ENCODE measurements at places on chromosomes 13 and 19.

DNA sequence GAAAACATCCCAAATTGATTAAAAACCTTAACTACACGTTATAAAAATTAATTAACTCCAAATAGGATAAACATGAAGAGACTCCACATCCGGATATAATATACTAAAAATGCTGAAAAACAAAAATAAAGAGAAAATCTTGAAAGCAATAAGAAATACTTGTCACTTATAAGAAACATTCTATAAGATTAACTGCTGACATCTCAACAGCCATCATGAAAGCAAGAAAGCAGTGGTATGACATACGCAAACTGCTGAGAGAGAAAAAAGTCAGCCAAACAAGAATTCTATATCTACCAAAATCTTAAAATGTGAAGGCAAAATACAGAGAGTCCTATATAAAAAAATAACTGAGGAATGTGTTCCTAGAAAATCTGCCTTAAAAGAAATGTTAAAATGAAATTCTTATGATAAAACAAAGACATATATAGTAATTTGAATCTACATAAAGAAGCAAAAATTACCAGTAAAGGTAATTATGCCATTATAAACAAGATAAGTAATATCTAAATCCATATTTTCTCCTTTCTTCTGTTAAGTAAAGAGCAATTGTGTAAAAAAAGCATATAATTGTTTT lies 1851.1 kb downstream of the PCDH9 start:
- no peak for DNase-seq

- no peak for DNase-seq
These were observed 227.8 kb downstream of the KATNAL1 start for GRCh38 chr13:30079501-30079900.

DNA sequence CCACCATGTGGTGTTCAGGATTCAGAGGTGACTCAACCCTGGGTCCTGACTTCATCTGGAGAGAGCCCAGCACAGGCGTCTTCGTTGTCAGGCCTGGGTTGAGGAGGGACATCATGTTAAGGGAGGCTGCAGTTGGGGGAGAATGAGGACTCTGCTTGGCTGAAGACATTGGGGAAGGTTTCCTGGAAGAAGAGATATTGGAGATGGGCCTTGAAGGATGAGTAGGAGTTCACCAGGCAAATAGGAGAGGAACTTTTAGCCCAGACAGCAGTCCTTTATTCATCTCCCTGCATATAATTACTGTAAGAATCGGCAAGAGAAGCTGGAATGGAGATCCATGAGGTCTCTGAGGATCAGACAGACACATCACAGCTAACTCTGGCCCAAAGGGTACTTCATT lies 38.9 kb downstream of the VAV1 start:
- DNase-seq: no peak

- no peak for DNase-seq
These were observed 6.1 kb downstream of the KDM4B start for GRCh38 chr19:4974880-4975469.

GRCh38 chr13:40553356-40553755 lies 113.1 kb downstream of the FOXO1 start:
- no peak for DNase-seq

- DNase-seq: no peak
These were observed 249.4 kb downstream of the KCTD12 start for GRCh38 chr13:76636829-76637228.

- DNase-seq: no peak
These were observed 94.3 kb upstream of the USP29 start for GRCh38 chr19:57025491-57025890.

DNA sequence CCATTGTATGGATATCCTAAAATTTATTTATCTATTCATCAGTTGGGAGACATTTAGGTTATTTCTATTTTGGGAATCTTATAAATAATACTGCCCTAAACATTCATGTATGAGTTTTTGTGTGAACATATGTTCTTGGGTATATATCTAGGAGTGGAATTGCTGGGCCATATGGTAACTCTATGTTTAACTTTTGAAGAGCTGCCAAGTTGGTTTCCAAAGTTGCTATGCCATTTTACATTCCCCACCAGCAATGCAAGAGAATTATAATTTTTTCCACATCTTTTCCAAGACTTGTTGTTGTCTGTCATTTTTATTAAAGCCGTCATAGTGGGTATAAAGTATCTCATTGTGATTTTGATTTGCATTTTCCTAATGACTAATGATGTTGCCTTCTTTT lies 48.2 kb upstream of the CALM3 start:
- DNase-seq: no peak

GRCh38 chr13:44919104-44919804 lies 70.0 kb downstream of the NUFIP1 start:
- DNase-seq: no peak

DNA sequence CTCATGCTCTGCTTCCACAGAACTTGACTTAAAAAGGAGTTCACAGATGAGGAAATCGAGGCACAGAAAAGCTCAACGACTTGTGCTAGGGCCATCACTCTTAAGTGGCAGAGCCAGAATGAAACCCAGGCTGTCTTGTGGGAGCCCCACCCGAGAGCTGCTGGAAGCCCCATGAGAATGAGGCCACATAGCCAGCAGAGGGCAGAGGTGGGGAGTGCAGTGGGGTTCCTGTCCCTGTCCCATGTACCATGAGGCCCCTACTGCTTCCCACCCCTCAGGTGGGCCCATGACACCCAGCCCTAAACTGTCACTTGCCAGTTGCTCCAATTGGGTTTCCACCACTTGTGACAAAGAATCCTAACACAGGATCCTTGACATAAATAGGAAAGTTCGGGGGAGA lies 175.9 kb downstream of the IRS2 start:
- no peak for DNase-seq

DNA sequence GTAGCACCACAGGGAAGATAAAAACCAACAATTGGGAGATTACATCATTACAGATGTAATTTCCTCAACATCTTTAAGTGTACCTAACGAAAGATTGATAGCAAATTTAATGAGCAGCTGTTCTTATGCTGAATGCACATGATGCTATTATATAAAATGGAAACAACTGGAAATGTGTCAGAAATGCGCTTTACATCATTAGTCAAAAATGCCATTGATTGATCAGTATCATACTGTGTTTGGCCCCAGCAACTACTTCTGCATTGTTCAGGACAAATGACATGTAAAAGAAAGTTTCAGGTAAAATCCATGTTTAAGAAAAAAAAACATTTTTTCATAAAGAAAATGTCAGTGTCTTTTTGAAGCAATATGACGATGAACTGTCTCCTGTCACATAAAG lies 625.5 kb upstream of the MIR17HG start:
- no peak for DNase-seq

DNA sequence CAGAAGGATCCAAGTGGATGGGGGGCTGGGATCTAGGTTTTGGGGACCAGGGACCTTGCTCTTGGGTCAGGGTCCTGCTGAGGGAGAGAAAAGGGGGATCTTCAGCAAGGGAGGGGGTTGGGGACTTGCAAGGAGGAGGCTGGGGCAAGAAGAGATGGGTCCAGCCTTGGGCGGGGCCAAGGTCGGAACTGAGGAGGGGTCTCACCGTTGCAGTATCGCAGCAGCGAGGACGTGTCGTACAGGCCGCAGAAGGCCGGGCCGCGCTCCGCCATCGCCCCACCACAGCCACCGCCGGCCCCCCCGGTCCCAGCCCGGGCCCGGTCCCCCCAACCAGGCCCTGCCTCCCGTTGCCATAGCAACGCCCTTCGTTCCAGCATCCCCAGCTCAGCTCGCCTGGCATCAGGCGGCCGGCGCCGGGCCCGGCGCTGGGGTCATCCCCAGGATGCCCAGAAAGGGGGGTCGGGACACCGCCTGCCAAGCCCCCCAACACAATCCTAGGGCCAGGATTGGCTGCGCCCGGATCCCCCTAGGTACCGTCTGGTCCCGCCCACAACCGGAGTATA lies 6.0 kb upstream of the EML2 start:
- no peak for DNase-seq

GRCh38 chr19:3333662-3334061 lies 32.7 kb upstream of the NFIC start:
- no peak for DNase-seq

- no peak for DNase-seq
These were observed 2.7 kb downstream of the TNPO2 start for GRCh38 chr19:12720851-12721655.

- no peak for DNase-seq
These were observed 20.6 kb downstream of the ZNF558 start for GRCh38 chr19:8811315-8812172.

DNA sequence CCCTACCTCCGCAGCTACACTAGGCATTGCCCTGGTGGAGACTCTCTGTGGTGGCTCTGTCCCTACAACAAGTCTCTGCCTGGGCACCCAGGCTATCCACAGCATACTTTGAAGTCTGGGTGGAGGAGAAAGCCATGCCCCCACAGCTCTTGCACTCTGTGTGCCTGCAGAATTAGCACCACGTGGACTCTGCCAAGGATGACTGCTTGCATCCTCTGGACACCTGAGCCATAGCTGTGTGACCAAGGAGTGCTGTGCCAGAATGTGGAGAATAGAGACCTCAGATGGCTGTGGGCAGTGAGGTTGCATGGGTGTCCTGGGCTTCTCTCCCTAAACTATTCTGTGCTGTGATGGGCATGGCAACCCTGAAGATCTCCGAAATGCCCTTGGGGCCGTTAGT lies 21.2 kb upstream of the MCF2L start:
- no peak for DNase-seq

DNA sequence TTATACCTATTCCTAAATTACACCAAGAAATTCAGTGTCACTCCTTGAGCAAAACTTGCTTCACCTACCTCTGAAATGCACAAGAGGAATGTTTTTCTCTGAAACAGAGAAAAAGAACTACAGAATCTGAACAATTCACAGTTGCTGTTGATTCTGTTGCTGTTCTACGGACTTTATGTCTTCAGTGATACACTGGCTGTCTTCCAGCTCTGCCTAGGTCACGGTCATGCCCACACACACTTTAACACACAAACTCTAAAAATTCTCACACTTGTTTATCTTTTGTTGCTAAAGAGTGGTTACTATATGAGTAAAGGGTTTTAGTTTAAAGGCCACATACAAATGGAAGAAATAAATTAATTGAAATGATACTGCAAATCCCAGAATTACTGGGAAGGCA lies 124.4 kb upstream of the SPRY2 start:
- no peak for DNase-seq

DNA sequence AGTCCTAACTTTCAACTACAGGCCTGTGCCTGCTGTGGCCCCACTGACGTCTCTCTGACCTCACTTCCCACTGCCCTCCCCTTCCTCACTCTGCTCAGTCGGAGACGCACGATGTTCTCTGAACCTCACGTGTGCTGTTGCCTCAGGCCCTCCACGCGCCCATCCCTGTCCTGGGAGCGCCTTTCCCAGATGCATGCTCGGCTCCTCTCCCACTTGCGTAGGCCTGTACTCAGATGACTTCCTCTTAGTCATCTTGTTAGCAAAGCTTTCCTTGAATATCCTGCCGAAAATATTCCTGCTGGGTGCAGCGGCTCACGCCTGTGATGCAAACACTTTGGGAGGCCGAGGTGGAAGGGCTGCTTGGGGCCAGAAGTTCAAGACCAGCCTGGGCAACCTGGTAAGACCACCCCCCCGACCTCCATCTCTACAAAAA lies 9.3 kb upstream of the SYT5 start:
- DNase-seq: no peak

DNA sequence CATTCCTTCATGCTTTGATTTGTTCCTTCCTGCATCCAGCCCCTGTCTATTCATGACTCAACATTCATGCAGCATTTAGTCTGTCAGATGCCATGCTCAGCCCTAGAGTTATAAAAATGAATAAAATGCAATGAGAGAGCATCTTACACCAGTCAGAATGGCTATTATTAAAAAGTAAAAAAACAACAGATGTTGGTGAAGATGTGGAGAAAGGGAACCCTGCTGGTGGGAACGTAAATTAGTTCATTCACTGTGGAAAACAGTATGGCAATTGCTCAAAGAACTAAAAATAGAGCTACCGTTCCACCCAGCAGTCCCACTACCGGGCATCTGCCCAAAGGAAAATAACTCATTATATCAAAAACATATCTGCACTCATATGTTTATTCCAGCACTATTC lies 70.0 kb upstream of the GTF3A start:
- DNase-seq: no peak

DNA sequence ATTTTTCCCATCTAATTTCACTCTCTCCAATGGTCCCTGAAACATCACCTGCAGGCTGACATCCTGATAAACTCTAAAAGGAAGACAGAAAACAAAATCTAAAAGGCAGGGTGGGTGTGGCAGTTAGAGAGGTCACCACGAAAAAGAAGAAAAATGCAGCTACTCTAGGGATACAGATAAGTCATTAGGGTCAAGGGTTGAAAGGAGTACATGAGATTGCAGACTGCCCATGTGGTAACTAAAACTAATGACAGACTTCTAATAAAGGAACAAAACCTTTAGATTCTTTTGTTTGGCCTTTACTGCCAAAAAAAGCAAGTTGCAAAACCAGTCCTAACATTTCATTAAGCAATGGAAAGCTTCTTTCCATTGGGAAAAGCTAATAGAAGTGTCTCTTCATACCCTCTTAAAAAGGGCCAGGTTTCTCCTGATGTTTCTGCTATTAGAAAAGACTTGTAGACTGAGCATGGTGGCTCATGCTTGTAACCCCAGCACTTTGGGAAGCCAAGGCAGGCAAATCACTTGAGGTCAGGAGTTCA lies 31.0 kb downstream of the THSD1 start:
- no peak for DNase-seq

- no peak for DNase-seq
These were observed 25.0 kb upstream of the ZNRF4 start for GRCh38 chr19:5430237-5430636.

DNA sequence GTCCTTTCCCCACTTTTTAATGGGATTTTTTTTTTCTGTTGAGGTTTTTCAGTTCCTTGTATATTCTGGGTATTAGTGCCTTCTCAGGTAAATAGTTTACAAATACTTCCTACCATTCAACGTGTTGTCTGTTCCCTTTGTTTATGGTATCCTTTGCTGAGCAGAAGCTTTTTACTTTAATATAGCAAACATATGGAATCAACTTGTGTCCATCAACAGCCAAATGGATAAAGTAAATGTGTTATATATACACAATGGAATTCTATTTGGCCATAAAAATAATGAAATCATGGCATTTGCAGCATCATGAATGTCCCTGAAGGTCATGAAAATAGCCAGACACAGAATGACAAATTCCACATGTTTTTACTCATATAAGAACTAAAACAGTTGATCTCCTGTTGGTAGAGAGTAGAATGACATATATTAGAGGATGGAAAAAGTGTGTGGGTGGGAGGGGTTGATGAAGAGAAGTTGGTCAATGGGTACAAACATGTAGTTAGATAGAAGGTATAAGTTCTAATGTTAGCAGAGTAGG lies 500.8 kb downstream of the SLITRK6 start:
- DNase-seq: no peak

- no peak for DNase-seq
These were observed 77.5 kb downstream of the C13orf42 start for GRCh38 chr13:51033421-51034185.

DNA sequence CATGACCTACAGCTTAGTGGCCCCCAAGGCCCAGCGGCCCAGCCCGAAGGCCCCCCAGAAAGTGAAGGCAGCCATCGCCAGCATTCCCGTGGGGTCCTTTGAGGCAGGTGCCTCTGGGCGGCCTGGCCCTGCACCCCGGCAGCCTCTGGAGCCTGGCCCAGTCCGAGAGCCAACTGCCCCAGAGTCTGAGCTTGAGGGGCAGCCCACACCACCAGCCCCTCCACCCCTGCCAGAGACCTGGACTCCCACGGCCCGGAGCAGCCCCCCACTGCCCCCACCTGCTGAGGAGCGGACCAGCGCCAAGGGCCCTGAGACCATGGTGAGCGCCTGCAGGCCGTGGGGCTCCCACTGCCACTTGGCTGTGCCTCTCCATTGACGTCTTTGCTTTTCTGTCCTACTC lies 9.0 kb upstream of the PRR19 start:
- no peak for DNase-seq

GRCh38 chr13:111431206-111431605 lies 110.8 kb downstream of the TEX29 start:
- DNase-seq: no peak

- DNase-seq: no peak
These were observed 988 bp downstream of the LRRC4B start for GRCh38 chr19:50567052-50567841.
